DMS 273 treated with DMSO at 0.1 percent for 48 hours (cell line): ENCODE measurements at places on chromosomes 5 and 9.

DNA sequence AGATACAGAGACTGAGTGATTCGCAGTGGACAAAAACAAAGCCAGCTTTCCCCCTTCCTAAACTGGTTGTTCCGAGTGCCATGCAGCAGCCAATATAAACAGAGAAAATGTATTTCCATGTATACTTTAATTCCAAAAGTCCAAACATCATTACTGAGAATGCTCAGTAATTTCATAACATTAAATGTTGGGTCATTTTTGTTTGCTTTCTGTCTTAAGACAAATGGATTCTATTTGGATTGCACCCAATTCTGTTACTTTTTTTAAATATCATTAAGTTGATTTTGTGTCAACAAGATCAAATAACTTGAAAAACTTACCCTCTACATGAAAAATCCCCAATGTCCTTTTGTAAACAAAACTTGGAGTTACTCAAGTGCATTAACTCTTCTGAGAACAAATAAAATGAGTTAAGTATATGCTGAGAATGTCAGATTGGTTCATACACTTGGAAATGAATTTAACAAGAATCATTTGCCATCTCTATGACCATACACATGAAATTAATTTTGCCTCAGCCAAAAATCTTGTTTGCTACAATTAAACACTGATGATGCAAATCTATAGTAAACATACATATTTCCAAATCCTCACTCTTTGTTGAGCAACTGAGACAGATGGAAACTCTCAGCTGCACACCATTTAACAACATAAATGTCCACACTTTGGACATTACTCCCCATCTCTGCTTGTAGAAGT lies 19.4 kb downstream of the LURAP1L start:
- DNase-seq: peak; percentile 51

DNA sequence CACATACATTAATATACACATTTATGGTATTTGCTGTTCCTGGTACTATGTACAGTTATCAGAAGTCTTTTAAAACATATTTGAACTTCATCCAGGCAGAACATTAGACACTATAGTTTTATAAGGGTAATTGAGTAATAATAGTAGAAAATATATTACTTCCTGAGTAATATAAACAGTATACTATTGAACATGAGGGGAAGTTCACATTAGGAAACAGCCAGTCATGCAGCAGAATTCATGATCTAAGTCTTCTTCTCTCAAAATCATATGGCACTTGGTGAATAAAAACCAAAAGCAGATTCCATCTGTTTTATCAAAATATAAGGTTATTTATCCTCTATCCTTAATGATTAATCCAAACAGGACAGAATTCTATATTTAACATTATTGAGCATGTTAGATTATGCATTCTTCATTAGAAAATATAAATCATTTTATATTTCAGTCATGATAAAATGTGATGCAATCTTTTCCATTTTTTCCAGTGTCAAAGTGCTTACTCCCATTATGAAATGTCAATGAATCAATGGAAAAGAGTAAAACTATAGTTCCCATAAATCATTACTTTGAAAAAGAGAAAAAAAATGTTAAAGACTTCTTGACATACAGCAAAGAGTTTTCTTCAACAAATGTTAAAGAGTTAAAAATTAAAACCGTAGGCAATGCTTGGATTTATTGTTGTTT lies 584.3 kb upstream of the TUSC1 start:
- DNase-seq: no peak

DNA sequence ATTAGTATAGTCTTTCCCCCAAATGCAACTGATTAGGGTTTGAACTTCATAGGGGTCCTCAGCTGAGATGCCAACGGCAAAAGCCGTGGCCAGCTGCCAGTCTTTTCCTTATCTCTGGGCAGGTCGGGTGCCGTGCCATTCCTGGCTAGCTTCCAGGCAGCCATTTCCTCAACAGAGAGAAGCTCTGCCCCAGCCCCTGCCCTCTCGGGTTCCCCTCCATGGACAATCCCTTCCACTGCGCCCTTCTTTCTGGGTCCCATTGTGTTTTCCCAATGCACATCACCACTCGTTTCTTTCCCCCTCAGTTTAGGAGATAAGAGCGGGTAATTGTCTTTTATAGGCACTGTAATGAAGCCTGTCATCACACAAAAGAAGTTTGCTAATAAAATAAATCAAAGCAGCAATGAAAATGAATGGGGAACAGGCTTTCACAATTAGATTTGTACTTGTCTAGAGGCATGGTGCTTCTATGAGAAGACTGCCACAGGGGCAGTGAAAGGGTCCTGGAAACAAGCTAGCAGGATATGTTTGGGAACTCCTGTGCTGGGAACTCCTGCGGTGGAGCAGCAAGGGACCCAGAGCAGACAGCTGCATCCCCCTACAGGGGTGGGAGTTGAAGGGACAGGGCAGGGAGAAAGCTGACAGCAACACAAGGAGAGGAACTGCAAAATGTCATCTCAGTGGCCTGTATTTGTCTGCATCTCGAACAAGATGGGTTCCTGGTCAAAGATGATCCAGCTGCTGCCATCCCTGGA lies 48.0 kb upstream of the SAP30L start:
- peak; percentile 36 for DNase-seq

- no peak for DNase-seq
These were observed 15.9 kb downstream of the RFX3 start for GRCh38 chr9:3509926-3510325.

DNA sequence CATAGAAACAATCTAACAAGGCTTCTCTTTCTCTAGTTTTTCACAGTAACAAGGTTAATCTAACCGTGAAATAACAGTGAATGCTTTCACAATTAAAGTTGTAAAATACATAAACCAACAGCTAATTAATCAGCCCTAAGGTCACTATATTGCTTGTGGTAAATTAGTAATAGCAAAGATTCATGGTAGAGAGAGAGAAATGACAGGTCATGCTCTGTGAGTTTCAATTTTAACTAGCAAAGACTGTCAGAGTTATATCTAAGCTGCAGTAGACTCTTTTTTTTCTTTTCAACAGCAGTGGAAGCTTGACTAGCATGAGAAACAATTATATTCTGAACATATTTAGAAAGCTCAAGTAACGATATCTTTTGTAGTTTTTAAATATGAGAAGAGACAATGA lies 1068.0 kb downstream of the MAT2B start:
- DNase-seq: no peak

GRCh38 chr5:139416651-139417050 lies 12.8 kb upstream of the SPATA24 start:
- no peak for DNase-seq

DNA sequence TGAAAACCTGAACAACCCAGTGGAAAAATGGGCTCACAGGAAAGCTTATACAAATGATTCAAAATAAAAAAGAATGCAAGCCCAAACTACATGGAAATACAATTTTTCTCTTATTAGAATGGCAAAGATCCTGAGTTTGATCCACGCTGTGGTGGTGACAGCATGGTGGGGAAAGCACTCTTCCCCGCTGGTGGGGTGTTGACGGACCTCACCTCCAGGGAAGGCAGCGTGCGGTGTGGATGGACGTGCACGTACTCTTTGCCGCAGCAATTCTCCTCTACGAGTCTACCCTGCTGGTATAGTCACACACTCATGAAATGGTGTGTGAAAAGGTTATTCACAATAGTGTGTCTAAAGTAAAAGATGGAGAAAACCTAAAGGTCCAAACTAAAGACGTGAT lies 5.9 kb upstream of the ZFP62 start:
- DNase-seq: no peak

GRCh38 chr5:171478946-171479775 lies 59.7 kb downstream of the FGF18 start:
- no peak for DNase-seq

DNA sequence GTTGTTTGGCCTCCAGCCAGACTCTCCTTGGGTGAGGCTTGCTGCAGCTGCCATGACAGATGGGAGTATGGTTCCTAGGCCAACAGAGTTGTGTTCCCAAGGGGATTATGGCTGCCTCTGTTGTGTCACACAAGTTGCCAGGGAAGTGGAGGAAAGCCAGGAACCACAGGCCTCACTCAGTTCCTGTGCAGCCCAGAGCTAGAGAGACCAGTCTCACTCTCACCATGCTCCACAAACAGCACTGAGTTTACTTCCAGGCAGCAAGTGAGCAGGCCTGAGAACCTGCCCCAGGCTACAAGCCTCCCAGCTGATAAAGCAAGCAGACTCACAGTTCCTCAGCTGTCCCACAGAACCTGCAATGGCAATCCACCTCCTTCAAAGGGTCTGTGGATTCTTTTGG lies 273.6 kb upstream of the TAS2R1 start:
- peak; percentile 84 for DNase-seq

DNA sequence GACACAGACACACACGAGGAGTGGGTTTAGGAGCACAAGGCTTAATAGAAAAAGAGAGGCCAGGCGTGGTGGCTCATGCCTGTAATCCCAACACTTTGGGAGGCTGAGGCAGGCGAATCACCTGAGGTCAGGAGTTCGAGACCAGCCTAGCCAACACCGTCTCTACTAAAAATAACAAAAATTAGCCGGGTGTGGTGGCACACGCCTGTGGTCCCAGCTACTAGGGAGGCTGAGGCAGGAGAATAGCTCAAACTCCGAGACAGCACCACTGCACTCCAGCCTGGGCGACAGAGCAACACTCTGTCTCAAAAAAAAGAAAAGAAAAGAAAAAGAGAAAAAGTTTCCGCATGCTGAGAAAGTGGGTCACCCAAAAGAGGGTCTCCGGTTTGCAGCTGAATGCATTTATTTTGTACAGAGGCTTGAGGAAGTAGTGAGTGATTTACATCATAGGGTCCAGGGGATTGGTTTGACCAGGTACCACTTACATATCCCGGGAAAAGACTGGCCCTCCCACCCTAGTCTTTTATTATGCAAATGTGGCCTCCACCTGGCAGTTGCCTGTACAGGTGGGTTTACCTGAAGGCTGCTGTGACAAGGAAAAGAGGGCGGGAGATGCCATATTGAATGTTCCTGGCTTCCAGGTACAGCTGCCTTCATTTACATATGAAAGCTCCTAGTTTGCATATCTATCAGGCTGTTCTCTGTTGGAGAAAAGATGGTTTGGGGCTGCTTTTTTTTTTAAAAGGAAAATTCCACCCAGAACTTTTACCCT lies 366.2 kb upstream of the GRAMD2B start:
- DNase-seq: no peak
